ENCODE measurements at places on chromosomes 7 and 10.

DNA sequence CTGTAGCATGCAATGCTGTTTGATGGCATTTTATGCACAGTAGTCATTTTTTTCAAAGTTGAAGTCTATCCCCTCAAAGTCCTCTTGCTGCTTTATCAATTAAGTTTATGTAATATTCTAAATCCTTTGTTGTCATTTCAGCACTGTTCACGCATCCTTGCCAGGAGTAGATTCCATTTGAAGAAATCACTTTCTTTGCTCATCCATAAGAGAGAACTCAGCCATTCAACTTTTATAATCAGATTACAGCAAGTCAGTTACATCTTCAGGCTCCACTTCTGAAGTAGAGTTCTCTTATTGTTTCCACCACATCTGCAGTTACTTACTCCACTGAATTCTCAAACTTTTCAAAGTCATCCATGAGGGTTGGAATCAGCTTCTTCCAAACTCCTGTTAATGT is 32.3 kb downstream of the SDHAF3 start:
- no peak for DNase-seq

- DNase-seq, result peak; percentile 9
Measured at GRCh38 chr7:32616625-32617024, 121.3 kb downstream of the AVL9 start.

- no peak for DNase-seq
Measured at GRCh38 chr7:92876836-92877235, 40.5 kb upstream of the CDK6 start.

- no peak for DNase-seq
Measured at GRCh38 chr10:17687117-17687831, 43.3 kb downstream of the STAM start.

DNA sequence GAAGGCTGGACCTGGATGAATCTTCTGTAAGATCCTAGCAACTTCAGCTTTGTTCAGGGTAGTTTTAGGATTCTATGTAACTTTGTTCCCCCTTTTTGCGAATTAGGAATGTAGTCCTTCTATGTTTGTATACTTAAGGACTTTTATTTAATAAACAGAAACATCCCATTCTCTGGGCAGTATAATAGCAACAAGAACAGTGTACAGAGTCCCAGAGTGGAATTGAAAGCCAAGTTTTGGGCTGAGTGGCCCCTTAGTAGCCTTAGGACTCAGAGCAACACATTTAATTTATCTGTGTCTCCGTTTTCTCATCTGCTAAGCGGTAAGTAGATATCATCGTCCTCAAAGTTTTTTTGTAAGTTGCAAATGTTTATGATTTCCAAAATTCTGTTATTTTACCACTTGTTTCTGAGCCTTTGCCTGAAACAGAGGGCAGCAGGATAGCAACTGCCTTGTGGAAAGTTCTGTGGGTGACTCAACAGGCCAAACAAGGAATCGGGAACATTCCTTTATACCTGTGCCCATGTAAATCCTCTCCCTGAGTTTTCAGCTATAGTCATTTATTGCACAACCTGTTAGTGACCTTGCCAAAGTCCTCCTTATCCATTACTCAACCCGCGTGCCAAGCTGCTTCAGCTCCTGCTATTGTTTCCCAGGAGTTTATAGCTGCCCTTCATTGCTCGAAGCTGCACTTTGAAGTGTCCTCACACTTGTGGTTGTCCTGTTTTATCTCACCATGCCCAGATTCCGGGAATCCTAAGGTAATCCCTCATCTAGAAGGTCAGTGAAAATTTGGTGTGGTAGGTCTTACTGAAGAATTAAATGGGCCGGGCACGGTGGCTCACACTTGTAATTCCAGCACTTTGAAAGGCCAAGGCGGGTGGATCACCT is 199.1 kb upstream of the AHR start:
- no peak for DNase-seq

DNA sequence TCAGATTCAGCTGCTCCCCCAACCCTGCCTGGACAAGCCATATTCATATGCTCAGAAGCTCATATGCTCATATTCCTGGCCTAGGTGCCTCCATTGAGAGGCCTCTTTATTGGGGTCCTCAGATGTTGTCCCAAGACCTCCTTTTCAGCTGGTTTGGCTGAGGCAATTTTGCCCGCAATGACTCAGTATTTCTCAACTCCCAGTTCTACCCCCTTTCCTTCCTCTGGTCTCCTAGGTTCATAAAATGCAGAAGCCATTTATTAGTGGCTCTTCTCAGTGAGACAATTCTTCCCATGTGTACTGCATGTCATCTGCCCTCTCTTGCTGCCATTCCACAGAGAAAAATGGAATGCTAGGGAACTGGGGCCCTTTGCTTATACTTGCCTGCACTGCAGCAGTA is 110.7 kb downstream of the INHBA start:
- no peak for DNase-seq

- peak; percentile 88 for DNase-seq
Measured at GRCh38 chr10:98323221-98324164, 55.5 kb upstream of the LOXL4 start.

DNA sequence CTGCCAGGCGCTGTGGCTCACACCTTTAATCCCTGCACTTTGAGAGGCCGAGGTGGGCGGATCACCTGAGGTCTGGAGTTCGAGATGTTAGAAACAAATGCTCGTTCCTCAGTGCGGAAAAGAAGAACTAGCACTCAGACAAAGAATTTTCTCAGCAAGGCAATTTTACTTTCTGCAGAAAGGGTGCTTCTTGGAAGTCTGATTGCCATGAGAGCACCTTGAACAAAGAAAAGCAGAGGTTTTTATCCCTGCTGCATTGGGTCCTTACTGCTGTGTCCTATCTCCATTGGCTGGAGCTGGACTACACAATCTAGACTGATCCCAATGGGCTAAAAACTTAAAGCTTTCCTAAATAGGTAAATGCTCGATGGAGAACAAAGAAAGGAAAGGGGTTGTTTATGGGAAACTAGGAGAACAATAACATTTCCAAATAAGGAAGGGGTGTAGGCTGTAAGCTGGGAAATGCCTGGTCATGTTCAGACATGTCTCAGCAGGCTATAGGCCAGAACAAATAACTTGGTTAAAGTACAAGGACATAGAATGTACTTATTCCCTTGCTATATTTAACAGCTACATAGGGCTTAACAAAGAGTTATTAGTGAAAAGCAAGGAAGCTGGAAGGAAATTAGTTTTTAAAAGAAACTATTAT is 26.1 kb upstream of the ACTR3B start:
- DNase-seq, result no peak

GRCh38 chr7:132932296-132933071 is 149.4 kb downstream of the CHCHD3 start:
- DNase-seq, result no peak

DNA sequence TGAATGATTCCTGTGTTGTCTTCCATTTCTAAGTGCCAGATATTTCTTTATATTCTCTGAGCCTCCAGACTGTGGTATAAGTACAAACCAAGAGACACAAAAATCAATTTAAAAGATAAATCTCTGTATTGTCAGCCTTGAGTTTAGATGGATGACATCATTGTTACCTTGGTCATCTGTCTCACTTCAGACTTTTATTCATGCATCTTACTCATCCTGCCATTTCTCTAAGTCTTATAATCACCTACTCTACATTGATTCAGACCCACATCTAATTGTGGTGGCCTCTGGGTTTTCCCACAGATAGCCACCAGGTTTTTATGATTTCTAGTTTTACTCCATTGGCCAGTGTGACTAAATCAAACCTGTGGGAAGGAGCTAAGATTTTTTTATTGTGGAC is 26.8 kb upstream of the HDAC9 start:
- no peak for DNase-seq

DNA sequence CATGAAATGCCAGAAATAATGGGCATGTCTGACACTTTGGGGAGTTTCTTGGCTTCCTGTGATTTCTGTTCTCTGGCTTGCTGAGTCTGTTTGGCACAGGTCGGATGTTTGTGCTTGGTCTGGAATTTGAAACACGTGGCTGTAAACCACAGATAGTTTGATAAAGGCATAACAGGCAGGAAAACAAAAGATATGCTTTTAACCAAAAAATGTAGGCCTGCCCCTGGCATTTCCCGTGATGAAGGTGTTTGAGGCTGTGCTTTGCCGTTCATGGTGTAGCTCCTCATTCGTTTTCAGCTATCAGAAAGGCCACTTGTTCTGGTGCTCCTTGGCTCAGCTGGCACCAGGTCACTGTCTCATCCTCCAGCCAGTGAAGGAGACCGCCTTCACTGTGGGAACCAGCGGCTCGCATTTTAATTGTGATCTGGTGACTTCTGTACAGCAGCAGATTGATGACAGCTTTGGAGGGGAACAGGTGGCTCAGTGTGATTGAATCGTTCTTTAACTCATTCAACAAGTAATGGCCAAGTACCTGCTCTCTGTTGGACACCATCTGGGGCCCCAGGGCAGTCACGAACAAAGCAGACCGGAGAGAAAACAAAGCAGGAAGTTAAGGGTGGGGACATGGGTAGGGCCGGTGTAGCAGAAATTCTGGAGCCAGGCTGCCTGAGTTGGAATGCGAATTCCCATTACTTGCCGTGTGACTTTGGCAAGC is 111.5 kb downstream of the CCNY start:
- DNase-seq, result no peak

DNA sequence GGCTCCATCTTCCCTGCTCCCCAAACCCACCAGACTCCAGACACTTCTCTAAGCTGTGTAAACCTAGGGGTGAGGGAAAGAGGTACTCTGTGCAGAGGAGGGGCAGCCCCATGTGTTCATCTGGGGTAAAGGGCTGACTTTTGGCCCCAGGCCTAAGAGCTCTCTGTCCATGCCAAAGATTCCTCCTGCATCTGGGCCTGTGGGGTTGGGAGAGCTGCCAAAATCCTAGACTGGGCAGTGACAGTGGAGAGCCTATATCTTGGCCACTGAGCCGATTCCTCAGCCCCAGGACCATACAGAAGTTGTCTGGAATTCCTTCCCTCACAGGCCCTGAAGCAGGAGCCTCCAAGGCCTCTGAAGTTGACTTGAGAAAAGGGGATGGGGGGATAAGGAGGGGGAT is 25.3 kb upstream of the LEP start:
- no peak for DNase-seq

DNA sequence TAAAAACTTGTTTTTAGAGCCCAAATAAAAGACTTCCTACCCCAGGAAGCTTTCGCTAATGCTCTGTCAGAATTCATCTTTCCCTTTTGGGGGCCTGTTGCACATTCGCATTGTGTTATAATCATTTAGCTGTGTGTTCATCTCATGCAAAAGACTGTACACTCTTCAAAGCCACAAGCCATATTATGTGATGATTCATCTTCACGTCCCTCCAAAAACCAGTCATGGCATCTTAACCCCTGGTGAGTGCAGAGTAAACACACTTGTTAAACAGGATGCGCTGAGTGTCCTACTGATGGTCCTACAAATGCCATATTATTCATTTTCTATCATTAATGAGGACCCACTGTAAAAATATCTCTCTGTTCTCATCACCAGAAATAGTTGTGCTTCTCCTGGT is 235.4 kb downstream of the KIAA1217 start:
- DNase-seq, result peak; percentile 82

DNA sequence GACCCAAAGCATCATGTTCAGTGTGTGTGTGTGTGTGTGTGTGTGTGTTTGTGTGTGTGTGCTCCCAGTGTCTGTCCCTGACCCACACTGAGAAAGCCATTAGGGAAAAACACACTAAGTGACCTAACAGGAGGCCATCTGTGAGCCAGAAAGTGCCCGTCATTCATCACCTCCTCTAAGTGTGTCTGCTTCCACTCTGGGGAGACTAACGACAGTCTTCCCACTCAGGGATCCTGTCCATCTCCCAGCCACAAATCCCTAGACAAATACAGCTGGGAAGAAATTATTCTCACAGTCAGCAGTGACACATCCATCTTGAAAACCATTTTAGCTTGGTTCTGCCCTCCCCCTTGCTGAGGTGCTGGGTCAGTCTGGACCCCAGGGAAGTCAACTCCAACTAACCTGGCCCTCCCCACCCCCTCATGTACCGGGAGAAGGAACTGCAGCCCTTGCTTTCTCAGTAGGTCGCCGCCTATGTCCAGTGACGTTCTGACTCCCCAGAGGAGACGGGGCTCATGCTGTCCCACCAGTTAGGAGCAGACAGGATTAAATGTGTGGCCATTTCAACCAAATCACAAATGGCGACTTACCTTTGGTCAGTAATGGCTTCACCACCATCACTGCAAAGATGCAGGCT is 296.5 kb upstream of the ZNF32 start:
- no peak for DNase-seq

DNA sequence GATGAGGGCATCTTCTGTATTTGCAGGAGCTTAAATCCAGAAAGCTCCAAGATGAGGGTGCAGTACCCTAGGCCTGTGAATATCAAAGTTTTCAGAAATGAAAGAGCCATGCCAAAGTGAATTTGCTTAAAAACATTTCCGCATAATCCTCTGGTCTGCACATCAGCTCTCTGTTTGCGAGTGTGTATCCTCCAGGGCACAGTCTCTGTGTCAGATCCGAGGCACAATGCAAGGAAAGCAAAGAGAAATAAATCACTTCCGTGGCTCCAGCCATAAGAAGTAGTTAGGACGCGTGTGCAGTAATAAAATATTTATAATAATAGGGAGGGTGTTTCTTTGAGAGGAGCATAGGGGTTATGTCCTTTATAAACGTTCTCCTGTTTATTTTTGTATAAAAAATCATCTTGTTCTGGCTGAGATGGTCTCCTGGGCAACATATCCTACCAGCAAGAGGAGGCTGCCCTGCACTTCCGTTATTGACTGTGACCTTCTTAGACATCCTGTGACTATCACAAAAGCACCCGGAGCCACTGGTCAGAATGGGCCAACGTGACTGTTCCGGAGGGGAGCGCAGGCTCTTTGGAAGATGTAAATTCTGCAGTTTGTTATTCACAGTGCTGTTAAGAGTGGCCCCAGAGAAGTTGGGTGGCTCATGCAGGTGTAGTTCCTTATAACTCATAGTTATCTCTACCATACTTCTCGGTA is 667.6 kb upstream of the FOXK1 start:
- no peak for DNase-seq

DNA sequence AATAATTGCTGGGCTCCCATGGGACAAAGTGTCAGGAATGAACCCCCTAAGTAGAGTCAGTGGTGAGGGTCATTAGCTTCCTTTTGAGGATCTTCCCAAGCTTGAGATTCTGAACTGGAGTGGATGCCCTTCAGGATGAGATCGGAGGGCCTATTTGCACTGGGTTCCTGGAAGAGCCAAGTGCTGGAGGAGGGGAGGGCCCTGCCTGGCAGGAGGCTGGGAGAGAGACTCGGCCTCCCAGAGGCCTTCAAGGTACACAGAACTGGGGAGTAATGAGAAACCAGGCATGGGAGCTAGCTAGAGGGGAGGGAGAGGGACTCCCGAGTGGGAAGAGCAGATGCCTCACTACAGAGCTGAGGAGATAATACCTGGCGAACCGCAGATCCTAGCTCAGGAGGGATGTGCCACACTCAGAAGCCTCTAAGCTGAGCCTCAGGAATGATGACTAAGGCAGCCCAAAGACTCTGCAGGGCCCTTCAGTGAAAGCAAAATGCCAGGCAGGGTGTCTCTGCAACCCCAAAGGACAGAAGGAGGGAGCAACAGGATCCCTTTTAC is 9.4 kb downstream of the PDAP1 start:
- no peak for DNase-seq

GRCh38 chr7:158236400-158236799 is 351.2 kb downstream of the PTPRN2 start:
- no peak for DNase-seq

GRCh38 chr7:28539289-28539981 is 127.1 kb downstream of the CREB5 start:
- DNase-seq, result no peak
